ENCODE measurements at places on chromosomes 12 and 14.

DNA sequence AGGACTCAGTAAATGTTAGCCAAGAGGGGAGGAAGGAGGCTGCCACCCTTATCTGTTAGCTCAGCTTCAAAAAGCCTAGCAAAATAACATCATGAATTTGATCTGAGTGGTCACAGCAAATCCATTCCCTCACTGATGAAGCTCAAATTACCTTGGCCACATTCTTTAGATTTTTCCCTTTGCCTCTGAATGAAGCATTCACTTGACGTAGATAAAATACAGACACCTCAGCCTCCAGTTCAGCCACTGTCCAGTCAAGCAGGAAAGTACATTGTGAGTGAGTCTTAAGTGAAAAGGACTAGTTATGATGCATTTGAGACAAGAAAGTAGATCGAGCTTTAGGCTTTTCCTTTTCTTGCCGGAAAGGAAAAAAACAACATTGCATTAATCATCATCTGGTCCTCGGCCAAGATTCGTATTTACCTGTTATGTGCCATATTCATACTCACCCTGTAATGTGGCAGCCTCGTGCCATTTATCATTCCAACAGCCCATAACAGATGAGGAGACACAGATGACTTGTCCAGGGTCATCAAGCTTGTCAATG, 146.5 kb downstream of the ETV6 start:
- DNase-seq = peak; percentile 82

GRCh38 chr12:112907415-112908157, 824 bp downstream of the OAS1 start:
- DNase-seq = no peak

- peak; percentile 96 for DNase-seq
Observed at GRCh38 chr12:49367381-49368239, at the start of gene SPATS2. Gene SPATS2 (plus strand): TSS chr12:49367462. CDS start chr12:49461013, 93,551 bp downstream.

- DNase-seq = no peak
Observed at GRCh38 chr14:42480255-42480654, 873.6 kb downstream of the LRFN5 start.

GRCh38 chr14:102606296-102606695, 13.8 kb downstream of the RCOR1 start:
- no peak for DNase-seq

- DNase-seq = peak; percentile 37
Observed at GRCh38 chr14:67704484-67705089, 2.9 kb downstream of the RDH12 start.
